ENCODE measurements at places on chromosomes 4 and X. TPM values are rescaled to one million over a fixed set of nuclear protein-coding genes. Genes with fewer than 3 reads are reported as not detected.

STPG2 gene
- polyA plus RNA-seq: 0.34 TPM

MEPE gene
- polyA plus RNA-seq: 0.49 TPM

NPY2R gene
- 0.08 TPM for polyA plus RNA-seq

USP17L19 gene
- polyA plus RNA-seq: not detected

DRD5 gene
- polyA plus RNA-seq: not detected

SMPX gene
- polyA plus RNA-seq: 16.0 TPM

ZNF81 gene
- polyA plus RNA-seq: 8.4 TPM

BMP3 gene
- polyA plus RNA-seq: 72.9 TPM

DNA sequence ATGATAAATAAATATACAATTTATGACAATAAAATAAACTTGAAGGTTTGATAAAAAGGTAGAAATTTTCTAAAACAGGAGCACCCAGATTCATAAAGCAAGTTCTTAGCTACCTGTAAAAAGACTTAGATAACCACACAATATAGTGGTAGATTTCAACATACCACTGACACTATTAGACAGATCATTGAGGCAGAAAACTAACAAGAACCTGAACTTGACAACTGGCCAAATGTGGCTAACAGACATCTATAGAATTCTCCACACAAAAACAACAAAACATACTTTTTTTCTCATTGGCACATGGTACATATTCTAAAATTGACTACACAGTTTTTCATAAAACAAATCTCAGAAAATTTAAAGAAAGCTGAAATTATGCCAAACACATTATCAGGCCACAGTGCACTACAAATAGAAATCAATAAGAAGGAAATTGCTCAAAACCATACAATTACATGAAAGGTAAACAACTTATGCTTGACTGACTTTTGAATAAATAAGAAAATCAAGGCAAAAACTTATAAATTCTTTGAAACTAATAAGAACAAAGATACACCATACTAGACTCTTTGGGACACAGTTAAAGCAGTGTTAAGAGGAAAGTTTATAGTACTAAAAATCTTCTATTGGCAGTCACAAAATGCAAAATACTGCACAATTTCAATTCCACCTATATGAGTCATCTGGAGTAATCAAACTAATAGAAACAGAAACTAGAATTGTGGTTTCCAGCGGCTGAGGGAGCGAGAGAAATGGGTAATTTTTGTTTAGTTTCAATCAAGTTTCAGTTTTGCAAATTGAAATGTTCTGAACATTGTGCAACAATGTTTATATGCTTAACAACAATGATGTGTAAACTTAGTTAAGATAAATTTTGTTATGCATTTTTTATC, 925.6 kb downstream of the SH3BGRL start:
- no peak for DNase-seq

DNA sequence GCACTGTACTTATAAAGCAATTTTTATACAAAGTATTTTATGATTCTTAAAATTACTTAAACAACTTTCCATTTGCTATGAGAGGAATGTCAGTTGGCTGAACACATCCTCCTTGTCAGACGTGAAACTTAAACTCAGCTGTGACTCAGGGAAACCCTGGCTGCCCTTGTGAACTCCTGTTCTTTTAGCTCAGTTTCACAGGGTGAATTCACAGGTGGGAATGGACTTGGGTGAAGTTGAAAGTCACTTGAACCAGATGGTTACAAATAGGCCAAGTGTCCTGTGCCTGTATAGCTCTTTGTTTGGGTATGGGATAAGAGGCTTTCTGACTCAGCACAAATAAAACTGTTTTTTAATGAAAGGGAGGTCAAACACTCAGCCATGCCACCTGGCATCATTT, 67.4 kb upstream of the FAM47B start:
- no peak for DNase-seq

- DNase-seq: no peak
Measured at GRCh38 chr4:16597845-16598596, 300.4 kb downstream of the LDB2 start.

- no peak for DNase-seq
Measured at GRCh38 chr4:110869862-110870572, 247.1 kb upstream of the PITX2 start.

GRCh38 chr4:92634882-92635281, 331.1 kb downstream of the GRID2 start:
- DNase-seq: no peak

DNA sequence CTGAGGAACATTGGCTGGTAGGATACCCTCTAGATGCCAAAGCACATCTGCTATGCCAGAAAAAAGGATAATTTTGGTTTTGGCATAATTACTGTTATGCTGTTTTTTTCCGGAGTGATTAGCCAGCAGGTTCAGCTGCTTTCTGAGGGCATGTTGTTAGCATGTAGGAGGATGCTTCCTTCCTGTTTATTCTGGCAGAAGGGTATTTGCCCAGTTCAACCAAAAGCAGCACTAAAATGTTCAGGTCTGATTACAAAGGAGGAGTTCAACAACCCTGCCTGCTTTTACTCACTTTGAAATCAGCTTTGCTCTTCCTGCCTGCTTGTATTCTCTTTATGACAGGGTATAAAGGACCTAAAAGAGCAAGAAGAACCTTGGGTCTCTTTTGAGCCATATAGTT, 21.9 kb downstream of the ERCC6L start:
- no peak for DNase-seq

DNA sequence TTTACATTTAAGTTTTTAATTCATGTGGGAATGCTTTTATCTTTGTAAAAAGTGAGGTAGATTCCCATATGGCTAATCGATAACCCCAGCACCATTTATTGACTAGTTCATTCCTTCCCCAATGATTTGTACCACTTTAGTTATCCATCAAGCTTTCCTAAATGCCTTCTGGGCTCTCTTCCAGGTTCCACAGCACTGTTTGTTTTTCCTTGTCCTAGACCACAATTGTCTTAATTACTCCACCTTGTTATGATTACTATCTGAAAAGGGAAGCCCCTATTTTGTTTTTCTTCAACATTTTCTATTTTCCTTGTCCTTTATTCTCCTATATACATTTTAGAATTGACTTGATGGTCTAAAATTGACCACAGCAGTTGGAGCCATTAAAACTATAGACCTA, 48.5 kb upstream of the GPRIN3 start:
- no peak for DNase-seq

GRCh38 chr4:53990641-53991040, 73.8 kb downstream of the CHIC2 start:
- no peak for DNase-seq

DNA sequence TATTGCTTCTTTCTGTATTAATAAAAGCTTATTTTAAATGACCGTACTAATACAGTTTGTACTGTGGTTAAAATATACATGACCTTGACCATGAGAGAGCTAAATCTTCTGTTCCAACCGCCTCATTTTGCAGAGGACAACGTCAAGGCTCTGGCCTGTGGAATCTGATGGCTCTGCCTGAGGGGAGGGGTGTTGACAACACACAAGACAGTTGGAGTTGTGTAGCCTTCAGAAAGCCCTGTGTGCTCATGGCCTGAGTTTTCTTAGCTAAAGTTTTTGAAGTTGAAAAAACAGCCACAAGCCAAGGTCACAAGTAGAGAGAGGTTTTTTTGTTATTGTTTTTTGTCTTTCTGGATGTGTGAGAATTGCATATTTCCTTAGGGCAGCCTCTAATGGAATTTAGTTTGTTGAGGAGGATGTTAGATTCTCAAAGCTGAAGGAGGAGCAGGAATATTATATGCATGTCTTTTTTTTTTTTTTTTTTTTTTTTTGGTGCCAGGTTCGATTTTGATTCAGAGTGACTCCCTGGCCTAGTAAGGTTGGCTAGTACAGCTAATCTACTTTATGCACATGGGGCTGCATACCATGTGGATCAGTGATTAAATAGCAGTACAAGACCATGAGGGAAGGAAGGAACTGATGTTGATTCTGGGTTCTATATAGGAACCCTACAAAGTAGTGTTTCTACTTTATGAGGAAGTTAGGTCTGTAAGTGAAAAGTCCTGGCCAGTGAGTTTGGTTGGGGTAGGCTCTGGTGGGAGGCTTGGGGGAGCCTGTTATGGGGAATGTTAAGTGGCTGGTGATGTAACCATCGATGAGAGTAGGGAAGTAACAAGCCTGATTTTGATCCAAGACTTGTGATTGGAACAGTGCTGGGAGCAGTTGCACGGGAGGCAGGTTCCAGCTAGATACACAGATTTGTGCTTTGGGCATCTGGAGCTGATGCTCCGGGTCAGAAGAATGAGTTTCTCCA, 20.3 kb downstream of the SMS start:
- no peak for DNase-seq

- no peak for DNase-seq
Measured at GRCh38 chrX:122546269-122546668, 637.8 kb upstream of the GRIA3 start.

- no peak for DNase-seq
Measured at GRCh38 chrX:20015422-20015821, 24.6 kb upstream of the BCLAF3 start.
